Stromal cell of bone marrow (primary cell): ENCODE measurements at places on chromosomes 7 and 10.

- no peak for DNase-seq
These were observed 115.3 kb downstream of the NKX6-2 start for GRCh38 chr10:132670546-132671227.

- no peak for DNase-seq
These were observed 140.0 kb downstream of the RAPGEF5 start for GRCh38 chr7:22216832-22217475.

DNA sequence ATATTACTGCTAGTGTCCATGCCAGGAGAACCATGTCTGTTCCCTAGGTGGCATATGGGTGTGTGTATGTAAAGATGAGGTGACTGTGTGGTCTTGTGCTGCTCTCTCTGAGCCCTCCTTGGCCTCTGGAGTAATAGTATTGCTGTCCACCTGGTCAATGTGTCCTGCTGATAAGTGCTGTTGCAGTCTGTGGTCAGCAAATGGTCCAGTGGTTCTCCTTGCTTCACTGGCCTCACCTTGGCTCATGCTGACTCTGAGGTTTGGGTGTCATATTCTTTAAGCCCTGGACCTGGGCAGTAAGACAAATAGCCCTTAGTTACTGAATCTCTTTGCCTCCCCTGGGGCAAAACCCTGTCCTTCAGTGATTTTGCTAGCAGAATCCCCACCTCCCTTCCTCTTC, 56.8 kb downstream of the TPST1 start:
- no peak for DNase-seq

GRCh38 chr7:28784171-28784902, 173.8 kb downstream of the TRIL start:
- DNase-seq = no peak
